ENCODE measurements at places on chromosomes 7 and 10.

DNA sequence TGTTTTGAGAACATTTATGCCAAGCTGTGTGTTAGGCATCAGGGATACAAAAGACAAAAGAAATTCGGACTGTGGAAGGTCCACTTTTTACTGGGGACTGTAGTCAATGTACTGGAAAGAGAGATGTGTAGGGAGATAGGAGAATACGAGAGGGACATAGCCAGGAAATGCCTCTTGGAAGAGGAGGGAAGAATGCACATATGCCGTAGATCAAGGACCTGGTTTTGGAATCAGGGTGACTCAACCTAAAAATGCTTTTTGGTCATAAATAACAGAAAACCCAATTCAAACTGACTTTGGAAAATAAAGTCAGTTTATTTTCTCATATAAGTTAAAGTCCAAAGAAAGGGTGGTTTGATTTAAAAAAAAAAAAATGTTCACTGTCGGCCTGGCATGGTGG, 140.3 kb upstream of the TCF7L2 start:
- no peak for DNase-seq

DNA sequence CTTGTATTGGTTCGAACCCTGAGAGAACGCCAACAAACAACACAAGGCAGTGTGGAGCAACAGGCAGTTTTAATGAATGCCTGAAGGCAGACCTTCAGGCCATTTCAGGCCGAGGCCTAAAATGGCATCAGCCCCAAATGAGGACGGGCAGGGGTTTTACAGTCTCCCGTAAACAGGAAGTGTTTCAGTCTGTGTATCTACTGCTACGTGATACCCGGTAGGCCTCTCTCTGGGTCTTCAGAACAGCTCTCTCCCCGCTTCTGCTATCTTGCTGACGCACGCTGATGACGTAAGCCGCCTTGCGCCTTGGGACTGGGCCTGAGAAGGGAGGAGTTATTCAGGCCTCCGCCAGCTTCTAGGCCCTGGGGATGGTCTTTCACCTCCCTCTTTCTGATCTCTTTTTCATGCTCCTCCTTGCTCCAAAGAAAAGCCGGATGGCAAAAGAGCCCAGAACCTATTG, 67.7 kb downstream of the ST8SIA6 start:
- DNase-seq = no peak

DNA sequence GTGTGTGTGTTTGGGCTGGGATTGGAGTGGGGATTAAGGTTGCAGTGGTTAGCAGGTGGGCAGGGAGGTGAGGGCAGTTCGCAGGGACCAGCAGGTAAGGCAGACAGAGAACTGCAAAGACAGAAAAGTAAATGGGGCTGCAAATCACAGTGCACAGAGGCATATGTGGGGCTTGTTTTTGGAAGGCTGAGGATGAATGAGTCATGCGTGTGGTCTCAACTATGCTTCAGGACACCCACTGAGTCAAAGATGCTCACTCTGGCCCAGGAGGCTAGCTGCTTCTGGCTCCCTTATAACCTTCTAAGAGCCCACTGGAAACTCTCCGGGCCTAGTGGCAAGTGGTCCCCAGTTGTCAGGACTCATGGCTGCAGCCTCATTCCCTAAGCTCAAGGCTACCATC, 118.2 kb downstream of the ZNF248 start:
- no peak for DNase-seq

DNA sequence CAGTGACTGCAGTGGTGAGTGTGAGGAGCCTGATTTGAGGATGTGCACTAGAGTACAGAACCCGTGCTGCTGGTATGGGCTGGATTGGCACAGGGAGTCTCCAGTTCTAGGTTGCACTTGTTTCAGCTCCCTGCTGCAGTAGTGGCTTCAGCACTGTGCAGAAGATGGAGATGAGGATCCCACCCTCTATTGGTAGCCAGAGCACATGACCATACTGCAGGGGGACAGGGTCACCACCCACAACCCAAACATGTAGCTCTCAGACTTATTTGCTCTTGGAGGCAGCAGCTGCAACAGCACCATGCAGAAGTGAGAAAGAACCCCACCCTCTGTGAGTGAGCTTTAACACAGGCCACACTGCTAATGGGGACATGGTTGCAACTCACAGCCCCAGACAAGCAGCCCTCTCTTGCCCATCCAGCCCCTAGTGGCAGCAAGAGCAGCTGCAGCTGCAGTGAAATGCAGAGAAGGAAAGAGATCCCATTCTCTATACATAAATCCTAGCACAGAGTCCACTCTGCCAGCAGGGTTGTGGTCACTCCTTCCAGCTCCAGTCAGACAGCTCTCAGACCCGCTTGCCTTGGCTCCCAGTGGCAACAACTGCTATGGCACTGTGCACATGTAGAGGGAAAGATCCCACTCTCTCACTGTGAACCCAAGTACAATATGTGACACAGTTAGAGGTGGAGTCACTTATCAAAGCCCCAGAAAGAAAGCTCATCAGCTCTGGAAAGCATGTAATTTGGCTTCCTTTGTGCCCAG, 51.4 kb upstream of the SCIN start:
- no peak for DNase-seq

GRCh38 chr10:121448766-121449421, 149.3 kb downstream of the FGFR2 start:
- no peak for DNase-seq

GRCh38 chr10:132454296-132455198, 57.5 kb downstream of the PWWP2B start:
- DNase-seq = no peak
